ENCODE measurements at places on chromosomes 2 and 18. TPM values are rescaled to one million over a fixed set of nuclear protein-coding genes. Genes with fewer than 3 reads are reported as not detected.

DNA sequence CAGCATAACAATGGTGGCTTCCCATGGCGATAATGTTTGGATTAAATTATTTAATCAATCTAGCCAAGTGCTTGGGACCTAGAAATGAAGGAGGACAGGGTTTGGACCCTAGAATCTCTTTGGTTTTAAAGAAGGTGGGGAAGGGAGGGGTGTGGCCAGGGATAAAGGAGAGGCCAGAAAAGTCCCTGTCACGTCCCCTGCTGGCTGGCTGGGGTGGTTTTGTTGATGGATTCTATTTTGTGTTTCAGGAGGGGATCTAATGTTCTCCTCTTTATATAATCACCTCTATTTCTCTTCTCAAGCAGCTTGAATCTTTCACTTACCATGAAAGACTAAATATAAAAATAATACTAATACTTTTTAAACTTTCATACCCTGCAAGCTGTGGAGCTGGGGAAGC lies 52.6 kb upstream of the GALR1 start:
- no peak for DNase-seq

DNA sequence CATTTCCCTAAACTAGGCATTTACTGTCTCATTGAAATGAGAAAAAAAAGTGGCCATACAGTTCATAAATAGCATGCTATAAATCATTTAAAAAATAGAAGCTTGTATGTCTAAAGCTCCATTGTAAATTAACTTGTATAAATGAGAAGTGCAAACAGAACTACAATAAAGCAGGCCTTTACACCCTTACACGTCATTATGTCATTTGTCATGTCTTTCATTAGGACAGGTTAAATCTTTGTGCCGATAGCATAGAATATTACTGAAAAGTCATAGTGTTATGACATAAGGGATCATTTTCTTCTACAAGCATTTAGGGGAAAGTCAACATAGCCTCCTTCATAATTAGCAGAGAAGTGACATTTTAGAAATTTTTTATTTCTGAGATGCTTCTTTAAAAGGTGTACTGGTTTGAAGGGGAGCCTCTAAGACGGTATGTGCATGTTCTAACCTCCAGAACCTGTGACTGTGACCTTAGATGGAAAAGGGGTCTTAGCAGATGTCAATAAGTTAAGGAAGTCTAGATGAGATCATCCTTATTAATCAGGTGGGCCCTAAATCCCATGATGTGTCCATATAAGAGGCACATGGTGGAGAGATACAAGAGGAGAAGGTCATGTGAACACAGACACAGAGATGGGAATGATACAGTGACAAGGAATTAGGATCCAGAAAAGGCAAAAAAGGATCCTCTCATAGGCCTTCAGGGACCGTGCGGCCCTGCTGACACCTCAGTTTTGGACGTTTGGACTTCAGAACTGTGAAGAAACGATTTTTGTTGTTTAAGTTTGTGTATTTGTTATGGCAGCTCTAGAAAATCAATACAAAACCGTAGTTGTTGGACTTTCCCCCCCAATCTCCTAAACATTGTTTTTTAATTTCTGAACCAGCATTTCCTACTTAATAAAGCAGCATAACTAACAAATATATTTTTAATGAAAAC lies 863.7 kb downstream of the MBD2 start:
- DNase-seq: no peak

DNA sequence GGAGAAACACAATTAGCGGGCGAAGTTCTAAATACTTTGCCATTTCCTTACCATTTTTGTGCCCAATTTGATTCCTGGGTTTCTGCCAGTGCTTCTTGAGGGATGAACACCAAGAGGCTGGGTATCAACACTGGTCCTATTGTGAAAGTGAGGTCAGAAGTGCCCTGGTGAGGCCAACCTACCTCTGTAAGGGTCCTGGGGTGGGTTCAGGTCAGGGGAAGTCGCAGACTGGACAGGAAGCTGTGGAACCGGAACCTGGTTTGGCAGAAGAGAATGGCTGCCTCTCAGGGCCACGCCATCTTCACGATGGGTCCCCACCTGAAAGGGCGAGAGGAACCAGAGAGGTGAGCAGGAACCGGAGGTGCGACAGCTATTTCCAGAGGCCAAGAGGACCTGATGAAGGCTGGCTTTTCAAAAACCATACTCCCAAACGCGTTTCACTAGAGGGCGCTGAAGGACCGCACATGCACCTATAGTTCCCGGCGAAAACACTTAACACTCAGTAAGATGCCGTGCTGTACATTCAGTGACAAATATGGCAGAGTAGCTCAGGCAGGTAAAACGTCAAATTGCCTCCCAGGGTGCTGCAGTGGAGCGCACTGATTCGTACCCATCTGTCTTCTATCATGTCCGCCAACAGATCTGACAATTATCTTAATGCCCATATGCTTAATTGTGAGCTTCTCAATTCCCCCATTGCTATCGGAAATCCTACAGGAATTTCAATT lies 275.3 kb upstream of the CCDC68 start:
- DNase-seq: peak; percentile 57

The OSBPL1A gene
- 53.3 TPM for total RNA-seq

GRCh38 chr2:228575897-228576296 lies 394.4 kb upstream of the SPHKAP start:
- no peak for DNase-seq

- DNase-seq: no peak
Measured at GRCh38 chr18:67266246-67267237, 250.0 kb downstream of the DSEL start.

The SIX2 gene
- 2.7 TPM for total RNA-seq

The KCNE4 gene
- total RNA-seq: 22.0 TPM

Data from urinary bladder (tissue), 4 donors.